Myocyte (in vitro differentiated cells): ENCODE measurements at places on chromosomes 3 and 15. TPM values are rescaled to one million over a fixed set of nuclear protein-coding genes. Genes with fewer than 3 reads are reported as not detected.

GRCh38 chr3:152511904-152512303 lies 243.2 kb downstream of the MBNL1 start:
- no peak for DNase-seq

DNA sequence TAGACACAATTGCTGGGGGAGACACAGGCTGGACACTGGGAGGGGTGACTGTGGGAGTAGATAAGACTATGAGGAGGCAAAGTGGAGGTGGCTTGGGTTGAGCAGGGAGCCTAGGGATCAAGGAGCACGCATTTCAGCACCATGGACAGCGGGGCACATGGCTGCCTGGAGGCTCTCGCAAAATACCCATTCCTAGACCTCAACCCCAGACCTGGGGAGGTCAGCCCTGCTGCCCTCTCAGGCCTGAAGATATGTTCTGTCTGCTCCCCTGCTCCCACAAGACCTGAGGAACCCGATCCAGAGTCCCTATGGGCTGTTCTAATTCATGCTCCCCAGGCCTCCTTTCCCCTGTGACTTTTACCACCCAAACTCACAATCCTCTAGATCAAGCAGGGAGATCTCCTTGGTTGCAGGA lies 16.0 kb upstream of the CPEB1 start:
- DNase-seq, result peak; percentile 76

The C3orf49 gene
- total RNA-seq, result not detected in 2 replicates

The PLS1 gene
- total RNA-seq, result 0.53 and 1.1 TPM in 2 replicates

The ST8SIA2 gene
- 28.6 and 30.8 TPM in 2 replicates for total RNA-seq
